Thymus (tissue), 14 donors: ENCODE measurements at places on chromosomes 1 and 21.
A peak's percentile ranks its signal among the peaks of the same experiment; 100 is the strongest.

DNA sequence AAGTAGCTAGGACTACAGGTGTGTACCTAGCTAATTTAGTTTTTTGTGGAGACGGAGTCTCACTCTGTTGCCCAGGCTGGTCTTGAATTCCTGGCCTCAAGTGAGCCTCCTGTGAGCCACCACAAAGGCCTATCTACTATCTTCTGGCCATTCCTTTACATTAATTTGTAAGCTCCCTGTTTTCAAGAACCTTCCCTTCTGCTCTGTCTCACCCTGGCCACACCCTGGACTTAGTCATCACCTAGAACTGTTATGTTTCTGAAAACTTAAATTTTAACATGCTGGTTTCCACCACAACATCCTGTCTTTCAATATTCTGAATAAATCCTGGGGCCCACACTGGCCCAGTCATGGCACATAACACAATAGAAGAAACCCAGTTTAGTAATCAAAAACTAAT lies 4.9 kb upstream of the B4GALT3 start:
- no peak for DNase-seq
- peak overlapping the region; percentile 52 for H3K27ac ChIP-seq
- no peaks in the 10 kb centered on the region for H3K27me3 ChIP-seq
- peaks cover 53% of the 10 kb centered on the region for H3K4me1 ChIP-seq

DNA sequence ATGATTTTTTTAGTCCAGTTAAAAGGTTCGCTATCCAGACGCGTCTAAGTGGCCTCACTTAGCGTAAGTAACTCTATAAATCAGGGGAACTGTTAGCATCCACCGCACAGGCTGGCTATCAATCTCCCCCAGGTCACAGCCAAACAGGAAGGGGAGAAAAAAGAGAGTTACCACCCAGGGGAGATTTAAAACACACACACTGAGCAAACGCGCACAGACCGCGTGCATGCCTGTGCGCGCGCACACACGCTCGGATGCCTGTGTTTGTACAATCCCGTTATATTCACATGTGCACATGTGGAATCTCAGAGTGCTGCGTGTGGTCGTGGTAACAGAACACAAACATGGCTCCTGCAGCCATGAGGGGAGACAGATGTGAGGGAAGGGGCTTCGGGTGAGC lies 125.4 kb downstream of the CASZ1 start:
- no peak overlapping the region for H3K4me3 ChIP-seq
- no peaks in the 10 kb centered on the region for H3K36me3 ChIP-seq
- no peaks in the 10 kb centered on the region for H3K4me1 ChIP-seq
- H3K27ac ChIP-seq, result no peak overlapping the region
- no peak for DNase-seq

DNA sequence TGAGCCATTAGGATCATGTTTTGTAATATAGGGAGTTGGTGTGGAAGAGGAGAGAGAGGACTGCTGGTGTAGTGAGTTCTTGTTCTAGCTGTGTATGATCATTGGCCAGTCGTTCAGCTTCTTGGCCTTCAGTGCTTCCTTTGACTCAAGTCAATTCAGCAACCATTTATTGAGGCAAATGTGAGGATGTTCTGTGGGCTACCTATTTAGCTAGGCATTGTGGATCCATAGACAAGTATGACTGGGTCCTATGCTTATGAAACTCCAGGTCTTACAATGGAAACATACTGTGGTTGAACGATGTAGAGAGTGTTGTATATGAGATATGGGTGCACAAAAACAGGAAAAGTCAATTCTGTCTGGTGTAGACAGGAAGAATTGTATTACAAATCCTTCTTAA lies 41.7 kb downstream of the NFIA start:
- no peaks in the 10 kb centered on the region for H3K27me3 ChIP-seq
- no peak overlapping the region for H3K27ac ChIP-seq
- no peaks in the 10 kb centered on the region for H3K36me3 ChIP-seq

GRCh38 chr21:33412832-33413519 lies 9.8 kb downstream of the IFNGR2 start:
- peak overlapping the region; percentile 65 for H3K27ac ChIP-seq
- no peaks in the 10 kb centered on the region for H3K4me1 ChIP-seq
- H3K36me3 ChIP-seq, result peaks cover 18% of the 10 kb centered on the region
- no peak for DNase-seq
- no peaks in the 10 kb centered on the region for H3K27me3 ChIP-seq
